ENCODE measurements at places on chromosomes 1 and 21. TPM values are rescaled to one million over a fixed set of nuclear protein-coding genes. Genes with fewer than 3 reads are reported as not detected.

GRCh38 chr21:37006486-37007291 lies at the start of gene RIPPLY3:
TSS of gene RIPPLY3 (plus strand) at chr21:37006702. CDS start at chr21:37006773, 71 bp downstream.
- no peak for DNase-seq

The TTC34 gene
- 0.25 TPM for total RNA-seq

The CLCA4 gene
- total RNA-seq = not detected

- no peak for DNase-seq
These were observed 160.5 kb downstream of the PEX14 start for GRCh38 chr1:10635085-10635896.

The SYPL2 gene
- 4.4 TPM for total RNA-seq

GRCh38 chr1:246651012-246651695 lies 73.1 kb upstream of the SCCPDH start:
- DNase-seq = no peak

GRCh38 chr1:100463791-100464424 lies 74.0 kb upstream of the GPR88 start:
- peak; percentile 51 for DNase-seq

GRCh38 chr1:153760440-153760839 lies 14.8 kb upstream of the SLC27A3 start:
- DNase-seq = no peak

- no peak for DNase-seq
These were observed 140.8 kb downstream of the ZNF644 start for GRCh38 chr1:90881034-90881433.

DNA sequence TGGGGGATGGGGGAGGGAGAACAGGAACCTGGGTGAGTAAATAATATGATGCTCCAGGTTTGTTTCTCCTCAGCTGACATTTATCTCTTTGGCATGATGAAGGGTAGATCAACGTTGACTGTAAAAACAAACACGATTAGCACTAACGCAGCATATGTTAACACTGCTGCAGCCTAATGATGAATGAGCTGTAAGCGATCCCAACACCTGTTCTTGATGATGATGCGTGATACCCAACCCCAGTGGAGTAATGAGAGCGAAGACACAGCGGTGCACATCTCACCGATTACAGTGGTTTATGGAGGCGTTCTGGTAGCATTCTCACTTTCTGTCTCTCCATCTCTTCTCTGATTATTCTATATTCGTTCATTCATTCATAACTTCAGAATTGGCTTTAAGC lies 640.4 kb downstream of the USP25 start:
- DNase-seq = no peak

GRCh38 chr1:225427235-225428067 lies at the start of gene LBR:
TSS of gene LBR (minus strand) at chr1:225428038. CDS start at chr1:225424075, 3,963 bp downstream.
- peak; percentile 63 for DNase-seq

The MYOM3 gene
- 0.05 TPM for total RNA-seq

The CZIB gene
- 29.8 TPM for total RNA-seq
